ENCODE measurements at places on chromosomes 6 and 20.

DNA sequence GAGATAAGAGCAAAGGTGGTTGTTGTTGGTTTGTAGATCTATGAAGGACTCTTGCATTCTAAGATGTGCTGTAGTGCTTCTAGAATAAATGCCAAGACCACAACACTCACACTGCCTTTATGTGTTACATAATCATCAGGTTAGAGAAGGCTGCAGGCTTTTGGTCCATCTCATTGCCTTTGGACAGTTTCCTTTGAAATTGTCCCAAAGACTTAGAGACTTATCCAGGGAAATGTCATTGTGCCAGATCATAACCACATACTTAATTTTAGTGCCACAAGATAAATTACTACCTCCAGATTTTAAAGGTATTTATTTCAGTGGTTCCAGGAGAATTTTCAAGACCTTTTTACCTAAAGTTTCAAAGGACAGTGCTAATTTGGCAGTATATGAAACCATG lies 666.6 kb upstream of the CITED2 start:
- no peak for DNase-seq

GRCh38 chr20:48711696-48712464 lies 115.9 kb downstream of the PREX1 start:
- DNase-seq: no peak

- no peak for DNase-seq
Observed at GRCh38 chr20:237489-237888, 10.4 kb downstream of the DEFB129 start.

DNA sequence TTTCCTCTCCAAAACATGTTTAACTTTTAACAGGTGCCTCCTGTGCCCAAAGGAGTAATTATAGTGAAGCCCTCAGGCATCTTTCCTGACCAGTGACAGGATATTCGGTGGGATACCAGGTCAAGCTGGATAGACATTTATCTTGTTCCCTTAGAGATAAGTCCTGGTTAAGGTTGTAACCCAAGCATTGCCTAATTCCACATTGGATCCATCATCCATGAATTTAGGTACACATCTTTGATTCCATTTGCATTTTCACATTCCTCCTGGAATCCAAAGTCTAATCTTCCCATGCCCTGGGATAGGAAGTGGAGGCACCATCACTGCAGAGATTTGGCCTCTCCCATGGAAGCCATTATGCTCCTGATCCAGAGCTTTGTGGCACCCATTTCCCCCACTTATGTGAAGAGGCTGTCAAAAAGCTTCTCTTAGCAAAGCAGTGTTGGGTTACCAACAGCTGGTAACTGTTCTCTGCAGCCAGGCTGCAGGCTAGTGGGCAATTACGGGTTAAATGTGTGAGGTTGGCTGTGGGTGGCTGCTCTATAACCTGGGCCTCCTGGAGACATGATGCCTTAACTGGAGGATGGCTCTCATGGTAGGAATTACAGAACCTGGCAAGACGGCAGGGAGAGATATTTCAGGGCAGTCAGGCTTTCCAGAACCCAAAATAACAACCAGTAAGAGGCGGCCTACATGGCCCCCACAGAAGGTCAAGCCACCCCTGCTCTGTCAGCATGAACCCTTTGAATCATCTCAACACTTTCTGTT lies 96.9 kb upstream of the VGLL2 start:
- DNase-seq: no peak

DNA sequence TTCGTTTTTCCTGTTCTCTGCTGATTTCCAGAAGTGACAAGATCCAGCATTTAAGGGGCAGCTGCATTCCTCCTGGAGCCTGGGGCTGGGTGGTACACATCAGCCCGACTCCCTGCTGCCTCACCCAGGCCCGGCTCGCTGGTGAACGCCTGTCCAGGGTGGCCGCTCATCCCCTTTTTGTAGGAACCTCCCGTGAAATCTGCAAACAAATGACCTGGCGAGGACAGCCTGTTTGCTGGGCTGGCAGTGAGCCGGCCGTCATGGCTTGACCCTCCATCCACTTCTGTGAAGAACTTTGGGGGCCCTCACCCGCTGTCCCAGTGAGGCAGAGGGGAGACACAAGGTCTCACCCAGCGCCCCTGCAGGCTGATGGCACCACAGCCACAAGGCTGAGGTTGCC lies 39.0 kb downstream of the PYGB start:
- DNase-seq: no peak

GRCh38 chr20:53869466-53870258 lies 200.7 kb downstream of the BCAS1 start:
- DNase-seq: peak; percentile 81

GRCh38 chr6:47633141-47633540 lies 65.2 kb upstream of the ADGRF4 start:
- no peak for DNase-seq

DNA sequence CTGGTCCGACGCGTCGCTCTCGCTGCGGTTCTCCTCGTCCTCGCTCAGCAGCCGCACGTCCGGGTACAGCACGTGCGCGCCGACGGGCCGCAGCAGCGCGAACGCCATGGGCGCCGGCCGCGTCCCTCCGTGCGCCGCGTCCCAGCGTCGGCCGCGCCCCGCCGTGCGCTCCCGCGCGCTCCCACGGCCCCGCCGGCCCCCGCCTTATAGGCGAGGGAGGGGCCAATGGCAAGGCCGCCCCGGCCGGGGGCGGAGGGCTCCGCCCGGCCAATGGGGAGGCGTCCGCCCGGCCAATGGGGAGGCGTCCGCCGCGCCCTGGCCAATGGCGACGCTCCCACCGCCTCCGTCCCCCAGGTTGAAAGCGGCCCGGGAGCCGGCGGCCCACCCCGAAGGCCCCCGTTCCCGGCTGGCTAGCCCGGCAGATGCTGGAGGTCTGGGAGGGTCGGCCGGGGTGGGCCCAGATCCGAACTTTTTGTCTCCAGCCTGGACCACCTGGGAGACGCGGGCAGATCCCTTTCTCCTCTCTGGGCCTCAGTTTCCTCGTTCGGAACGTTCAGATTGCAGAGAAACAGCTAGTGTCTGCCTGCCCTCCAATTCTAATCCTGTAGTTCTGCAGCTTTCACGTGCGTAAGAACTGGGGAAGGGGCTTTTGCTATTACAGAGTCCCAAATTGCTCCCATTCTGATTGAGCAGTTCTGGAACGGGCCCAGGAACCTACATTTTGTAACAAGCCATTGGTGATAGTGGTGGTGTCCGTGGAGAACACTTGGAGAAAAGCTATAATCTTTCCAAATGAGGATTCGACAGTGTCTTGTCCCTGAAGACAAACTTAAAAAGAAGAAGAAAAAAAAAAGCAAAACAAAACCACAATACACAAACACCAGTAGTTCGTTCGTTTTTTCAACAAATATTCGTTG lies at the start of gene TCF15:
TCF15 (minus strand) TSS at position 180 of the 917 bp plus-strand sequence; CDS start at position 108, 72 bp downstream.
- DNase-seq: peak; percentile 78

GRCh38 chr6:118876198-118876597 lies 17.8 kb upstream of the ASF1A start:
- no peak for DNase-seq

GRCh38 chr20:8829256-8829655 lies 239.6 kb upstream of the PLCB4 start:
- peak; percentile 35 for DNase-seq

DNA sequence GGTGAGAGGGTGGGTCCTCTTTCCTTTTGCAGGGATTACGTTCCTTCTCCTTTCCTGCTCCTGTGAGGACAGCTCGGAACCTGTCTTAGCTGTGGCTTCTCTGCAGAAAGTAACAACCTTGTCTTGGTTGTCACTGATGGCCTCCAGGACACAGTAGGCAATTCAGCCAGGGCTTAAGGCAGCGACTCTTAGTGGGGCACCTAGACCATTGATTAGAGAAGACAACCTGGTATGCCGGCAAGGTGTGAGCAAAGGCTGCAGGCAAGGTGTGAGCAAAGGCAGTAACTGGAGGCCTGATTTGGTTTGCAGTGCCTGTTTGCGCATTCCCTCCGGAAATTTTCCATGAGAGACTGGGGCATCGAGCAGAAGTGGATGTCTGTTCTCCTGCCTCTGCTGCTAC lies 37.6 kb downstream of the DYNLT1 start:
- DNase-seq: no peak

DNA sequence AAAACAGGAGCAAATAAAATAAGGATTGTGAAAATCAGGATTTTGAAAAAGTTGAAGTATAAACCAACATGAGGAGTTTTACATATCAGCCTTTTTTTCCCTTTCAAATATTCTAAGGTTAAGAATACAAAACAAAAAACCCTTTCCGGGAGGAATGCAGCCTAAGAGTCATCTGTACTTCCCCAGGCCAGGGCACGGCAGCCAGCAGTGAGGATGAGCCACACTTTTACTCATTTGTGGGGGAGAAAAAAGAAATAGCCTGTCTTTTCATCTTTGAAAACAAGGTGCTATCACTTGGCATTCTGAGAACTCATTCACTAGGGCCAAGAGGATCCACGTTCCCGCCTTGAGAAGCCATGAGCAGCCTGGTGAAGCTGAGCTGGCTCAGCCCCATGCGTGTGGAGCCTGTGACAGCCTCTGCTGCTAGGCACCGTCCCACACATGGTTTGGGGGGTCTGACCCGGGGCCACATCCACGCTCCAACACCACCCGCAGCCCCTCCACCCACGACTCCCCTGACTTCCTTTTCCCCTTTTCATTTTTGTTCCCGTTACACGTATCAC lies 11.2 kb downstream of the SLC22A1 start:
- DNase-seq: no peak

DNA sequence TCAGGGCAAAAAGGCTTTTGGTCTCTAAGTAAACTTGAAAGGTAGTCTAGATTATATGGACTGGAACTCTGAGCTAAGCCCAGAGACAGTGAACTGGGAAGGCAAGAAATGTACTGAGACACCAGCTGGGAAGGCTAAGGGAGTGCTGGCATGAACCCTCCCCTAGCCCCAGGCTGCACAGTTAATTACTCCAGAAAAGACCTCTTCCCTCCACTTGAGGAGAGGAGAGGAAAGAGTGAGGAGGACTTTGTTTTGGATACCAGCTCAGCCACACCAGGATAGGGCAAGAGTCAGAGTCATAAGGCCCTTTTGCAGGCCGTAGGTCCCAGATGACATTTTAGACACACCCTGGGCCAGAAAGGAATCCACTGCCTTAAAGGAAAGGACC lies 84.1 kb upstream of the GJE1 start:
- no peak for DNase-seq

DNA sequence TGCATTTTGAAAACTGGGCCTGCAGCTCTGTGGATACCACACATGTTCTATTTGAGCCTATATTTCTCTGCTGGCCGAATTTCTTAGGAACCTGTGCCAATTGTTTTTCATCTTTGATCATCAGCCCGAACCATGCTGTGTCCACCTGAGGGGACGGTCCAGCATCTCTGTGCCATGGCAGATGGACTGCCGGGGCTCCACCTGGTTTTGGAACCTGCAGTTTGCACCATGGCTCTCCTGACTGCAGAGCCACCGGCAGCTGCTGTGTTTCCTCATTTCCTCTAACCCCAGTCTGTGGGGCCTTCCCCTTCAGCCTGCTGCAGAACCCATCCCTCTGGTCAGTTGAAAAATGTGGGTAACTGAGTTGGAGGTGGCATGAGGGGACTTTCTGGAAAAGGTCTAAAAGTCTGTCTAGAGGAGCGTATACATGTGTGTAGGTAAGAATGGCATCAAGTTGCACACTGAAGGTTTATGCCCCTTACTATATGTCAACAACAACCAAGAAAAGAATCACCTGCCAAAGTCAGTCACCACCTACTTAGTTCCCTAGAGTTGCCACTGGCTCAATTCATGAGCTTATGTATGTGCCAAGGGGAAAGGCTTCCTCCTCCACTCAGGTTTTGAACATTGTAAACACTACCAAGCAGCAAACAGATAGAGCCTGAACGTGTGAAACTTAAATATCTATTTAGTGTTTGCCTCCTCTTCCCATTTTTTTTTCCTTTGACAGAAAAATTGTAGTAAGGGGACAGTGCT lies 548.2 kb downstream of the PRKN start:
- no peak for DNase-seq

GRCh38 chr6:1657771-1658165 lies 48.1 kb downstream of the FOXC1 start:
- no peak for DNase-seq

GRCh38 chr6:134295953-134296553 lies 21.9 kb downstream of the SGK1 start:
- DNase-seq: no peak

Measured in HAP-1 (cell line).